ENCODE measurements at places on chromosomes 16 and 17. TPM values are rescaled to one million over a fixed set of nuclear protein-coding genes. Genes with fewer than 3 reads are reported as not detected.

GRCh38 chr16:31880322-31880979 lies 6.8 kb downstream of the ZNF267 start:
- DNase-seq = no peak

GRCh38 chr16:49554681-49555080 lies 181.1 kb downstream of the C16orf78 start:
- no peak for DNase-seq

DNA sequence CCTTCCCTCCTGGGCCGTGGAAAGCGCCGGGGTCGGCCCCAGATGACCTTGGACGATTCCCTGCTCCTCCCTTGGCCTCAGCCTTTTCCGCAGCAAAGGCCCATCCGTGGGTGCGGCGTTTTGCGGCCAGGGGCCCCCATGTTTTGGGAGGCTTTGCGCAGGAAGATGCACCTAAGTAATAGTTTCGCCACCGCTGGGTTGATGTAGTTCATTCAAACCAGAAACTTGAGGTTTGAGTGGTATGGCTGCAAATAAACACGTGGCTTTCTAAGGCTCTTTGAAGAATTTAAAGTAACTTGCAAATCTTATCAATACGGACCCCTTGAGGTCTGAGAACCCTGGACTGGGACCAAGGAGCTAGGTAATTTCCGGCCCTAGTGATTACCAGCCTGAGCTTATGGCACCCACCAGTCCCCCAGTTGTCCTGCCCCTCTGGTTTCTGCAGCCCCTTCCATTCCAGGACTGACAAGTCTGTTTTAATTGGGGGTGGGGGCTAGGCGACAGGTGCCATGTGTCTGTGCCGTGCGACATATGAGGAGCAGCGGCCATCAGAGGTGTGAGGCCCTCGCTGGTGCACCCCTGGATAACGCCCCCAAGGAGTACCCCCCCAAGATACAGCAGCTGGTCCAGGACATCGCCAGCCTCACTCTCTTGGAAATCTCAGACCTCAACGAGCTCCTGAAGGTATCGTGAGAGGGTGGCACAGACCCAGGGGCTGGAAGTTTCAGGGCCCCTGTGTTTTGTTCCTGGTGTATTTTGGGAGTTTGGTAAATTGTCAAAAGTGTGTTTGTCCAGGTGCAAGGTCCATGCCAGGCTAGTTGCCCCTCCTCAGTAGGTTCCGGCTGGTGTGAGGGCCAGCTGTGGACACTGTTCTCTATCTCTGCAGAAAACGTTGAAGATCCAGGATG lies 834 bp downstream of the MRPL12 start:
- DNase-seq = no peak

DNA sequence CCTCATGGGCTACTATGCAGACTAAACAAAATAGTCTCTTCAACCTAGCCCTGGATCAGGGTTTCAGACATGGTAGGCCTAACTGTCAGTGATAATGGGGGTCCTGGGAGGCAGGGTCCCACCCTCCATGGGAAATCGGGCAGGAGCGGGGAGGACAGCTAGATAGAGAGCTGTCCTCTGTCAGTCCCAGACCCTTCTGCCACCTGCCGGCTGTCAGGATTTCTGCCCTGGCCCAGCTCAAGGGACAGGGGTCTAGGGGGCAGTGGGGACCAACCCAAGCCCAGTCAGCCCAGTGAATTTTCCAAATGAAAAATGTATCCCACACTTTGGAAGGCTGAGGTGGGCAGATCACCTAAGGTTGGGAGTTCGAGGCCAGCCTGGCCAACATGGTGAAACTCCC lies 5.3 kb downstream of the CA7 start:
- DNase-seq = no peak

DNA sequence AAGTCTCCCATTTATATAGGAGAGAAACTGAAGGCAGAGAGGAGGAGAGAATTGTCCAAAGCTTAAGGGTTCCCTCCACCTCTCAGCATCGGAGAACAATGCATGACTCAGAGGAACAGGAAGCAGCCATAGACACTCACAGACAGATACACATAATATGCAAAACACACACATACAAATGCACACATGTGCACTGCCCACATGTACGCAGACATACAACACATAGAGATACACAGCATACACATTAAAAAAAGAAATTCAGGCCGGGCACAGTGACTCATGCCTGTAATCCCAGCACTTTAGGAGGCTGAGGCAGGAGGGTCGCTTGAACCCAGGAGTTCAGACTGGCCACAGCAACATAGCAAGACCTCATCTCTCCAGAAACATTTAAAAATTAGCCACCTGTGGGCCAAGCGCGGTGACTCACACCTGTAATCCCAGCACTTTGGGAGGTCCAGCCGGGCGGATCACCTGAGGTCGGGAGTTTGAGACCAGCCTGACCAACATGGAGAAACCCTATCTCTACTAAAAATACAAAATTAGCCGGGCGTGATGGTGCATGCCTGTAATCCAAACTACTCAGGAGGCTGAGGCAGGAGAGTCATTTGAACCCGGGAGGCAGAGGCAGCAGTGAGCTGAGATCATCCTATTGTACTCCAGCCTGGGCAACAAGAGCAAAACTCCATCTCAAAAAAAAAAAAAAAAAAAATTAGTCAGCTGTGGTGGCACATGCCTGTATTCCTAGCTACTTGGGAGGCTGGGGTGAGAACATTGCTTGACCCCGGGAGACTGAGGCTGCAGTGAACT lies 11.3 kb downstream of the ERAL1 start:
- DNase-seq = no peak

GRCh38 chr16:56263711-56264608 lies 72.7 kb downstream of the GNAO1 start:
- DNase-seq = no peak

DNA sequence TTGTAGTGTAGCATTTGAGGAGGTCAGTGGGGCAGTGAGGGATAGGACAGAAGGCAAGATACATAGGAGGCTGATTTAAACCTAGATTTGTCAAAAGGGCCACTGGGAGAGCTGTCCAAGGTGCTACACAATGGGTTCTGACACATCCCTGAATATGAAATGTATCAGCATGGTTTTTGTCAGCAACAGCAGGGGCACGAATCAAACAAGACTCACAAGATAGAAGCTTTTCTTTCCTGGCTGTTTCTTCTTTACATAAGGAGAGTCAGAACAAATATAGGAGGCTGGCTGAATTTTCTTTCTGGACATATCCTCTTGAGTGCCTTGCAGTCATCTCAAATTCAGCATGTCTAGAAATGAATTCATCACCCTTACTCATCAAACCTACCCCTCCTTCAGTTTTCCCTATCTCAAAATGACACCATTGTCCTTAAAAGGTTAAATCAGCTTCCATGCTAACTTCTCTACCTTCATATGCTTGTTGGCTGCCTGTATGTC lies 130.5 kb downstream of the NPIPB5 start:
- no peak for DNase-seq

- peak; percentile 92 for DNase-seq
Observed at GRCh38 chr17:42322382-42323267, 34.3 kb downstream of the STAT5A start.

C16orf92 gene
- not detected for polyA plus RNA-seq

UTS2R gene
- 0.11 TPM for polyA plus RNA-seq

All from left lung (tissue), 14 donors.